ENCODE measurements at places on chromosomes 3 and 15.

DNA sequence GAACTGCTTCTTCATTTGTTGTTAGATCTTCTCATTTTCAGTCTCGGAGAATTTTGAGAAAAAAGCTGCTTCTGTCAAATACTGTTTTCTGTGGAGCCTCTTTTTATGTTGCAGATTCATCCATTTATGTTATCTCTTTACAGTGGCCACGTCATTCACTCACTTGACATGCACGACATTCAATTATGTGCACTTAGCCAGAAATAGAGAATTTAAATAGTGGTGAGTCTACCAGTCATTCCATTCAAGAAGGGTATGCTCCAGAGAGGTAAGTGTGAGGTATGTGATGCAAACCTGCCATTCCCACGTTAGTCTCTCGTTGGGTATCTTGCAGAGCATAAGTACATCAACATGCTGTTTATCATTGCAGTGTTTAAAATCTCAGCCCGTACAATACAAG, 9.8 kb downstream of the ARPP19 start:
- peaks cover 18% of the 10 kb centered on the region for H3K36me3 ChIP-seq
- H3K27ac ChIP-seq: peak overlapping the region; percentile 5
- H3K4me1 ChIP-seq: peaks cover 15% of the 10 kb centered on the region
- H3K4me3 ChIP-seq: no peak overlapping the region

- H3K36me3 ChIP-seq: no peaks in the 10 kb centered on the region
- no peak for DNase-seq
- peaks cover 23% of the 10 kb centered on the region for H3K4me1 ChIP-seq
- no peak overlapping the region for H3K27ac ChIP-seq
These were observed 182.5 kb downstream of the FOXP1 start for GRCh38 chr3:71400986-71401451.

- H3K4me1 ChIP-seq: peaks cover 21% of the 10 kb centered on the region
- H3K4me3 ChIP-seq: no peak overlapping the region
- H3K27me3 ChIP-seq: no peaks in the 10 kb centered on the region
These were observed 10.7 kb upstream of the MAPK6 start for GRCh38 chr15:52008359-52008697.

- no peak for DNase-seq
- no peak overlapping the region for H3K27ac ChIP-seq
- H3K27me3 ChIP-seq: no peaks in the 10 kb centered on the region
- H3K36me3 ChIP-seq: no peaks in the 10 kb centered on the region
- no peaks in the 10 kb centered on the region for H3K4me1 ChIP-seq
These were observed 20.1 kb upstream of the AMOTL2 start for GRCh38 chr3:134394380-134394779.

DNA sequence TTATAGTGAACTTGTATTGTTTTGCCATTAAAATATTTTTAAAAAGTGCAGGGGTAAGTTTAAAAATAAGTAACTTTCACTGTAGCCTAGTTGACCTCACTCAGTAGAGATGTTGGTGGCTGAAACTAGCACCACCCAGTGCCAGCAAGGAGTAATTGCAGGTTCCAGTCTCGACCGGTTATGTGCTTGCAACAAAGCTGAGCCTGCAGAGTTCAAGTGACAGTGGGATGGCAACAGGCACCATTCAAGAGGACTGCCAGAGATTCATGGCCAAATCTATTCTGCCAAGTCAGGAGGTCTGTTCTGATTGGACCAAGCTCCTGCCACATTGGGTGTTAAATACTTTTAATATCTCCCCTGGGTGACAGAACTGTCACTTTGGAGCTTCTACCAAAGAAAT, 2.7 kb downstream of the ADAMTS7 start:
- H3K36me3 ChIP-seq: no peaks in the 10 kb centered on the region
- peaks cover 20% of the 10 kb centered on the region for H3K4me1 ChIP-seq
- no peak overlapping the region for H3K4me3 ChIP-seq
- no peak overlapping the region for H3K27ac ChIP-seq
- peaks cover 35% of the 10 kb centered on the region for H3K27me3 ChIP-seq
- peak; percentile 24 for DNase-seq

DNA sequence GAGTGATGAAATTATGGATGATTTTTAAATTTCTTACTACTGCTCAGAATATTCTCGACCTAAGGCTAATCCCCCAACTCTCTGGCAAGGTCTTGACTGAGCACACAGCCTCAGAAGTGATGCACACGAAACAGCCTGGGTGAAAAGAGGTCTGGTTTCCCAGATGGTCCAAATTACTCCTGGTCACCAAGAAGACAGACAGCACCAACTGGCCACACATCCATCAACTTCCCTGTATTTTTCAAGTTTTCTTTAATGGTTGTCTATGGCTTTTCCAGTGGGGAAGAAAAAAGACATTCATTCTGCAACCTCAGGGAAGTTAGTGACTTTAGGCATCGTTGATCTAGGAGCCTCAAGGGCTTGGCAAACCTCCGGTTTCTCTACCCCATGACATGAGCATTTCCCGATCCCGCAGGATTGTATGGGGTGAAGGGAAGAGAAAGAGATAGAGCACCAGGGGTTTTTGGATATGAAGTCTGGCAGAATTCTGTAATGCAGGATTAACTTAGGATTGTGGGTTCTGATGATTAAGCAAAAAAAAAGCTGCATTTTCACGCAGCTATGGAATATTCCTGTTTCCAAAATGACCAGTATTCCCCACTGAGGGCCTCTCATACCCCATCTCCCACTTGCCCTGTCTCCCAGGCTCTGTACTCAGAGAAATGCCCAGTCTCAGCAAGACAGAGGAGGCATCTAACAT, 62.2 kb downstream of the UMPS start:
- no peaks in the 10 kb centered on the region for H3K36me3 ChIP-seq
- no peak overlapping the region for H3K27ac ChIP-seq
- H3K27me3 ChIP-seq: no peaks in the 10 kb centered on the region
- peaks cover 7% of the 10 kb centered on the region for H3K4me1 ChIP-seq

GRCh38 chr3:110493438-110494092, 578.1 kb upstream of the NECTIN3 start:
- H3K27ac ChIP-seq: no peak overlapping the region
- H3K36me3 ChIP-seq: no peaks in the 10 kb centered on the region
- DNase-seq: no peak
- no peaks in the 10 kb centered on the region for H3K27me3 ChIP-seq
- no peak overlapping the region for H3K4me3 ChIP-seq

GRCh38 chr3:46617941-46618340, 5.6 kb downstream of the FAM240A start:
- no peak overlapping the region for H3K4me3 ChIP-seq
- H3K36me3 ChIP-seq: no peaks in the 10 kb centered on the region
- no peak overlapping the region for H3K27ac ChIP-seq
- no peak for DNase-seq

- no peaks in the 10 kb centered on the region for H3K27me3 ChIP-seq
- H3K27ac ChIP-seq: no peak overlapping the region
- no peaks in the 10 kb centered on the region for H3K36me3 ChIP-seq
- DNase-seq: no peak
- H3K4me1 ChIP-seq: no peaks in the 10 kb centered on the region
- H3K4me3 ChIP-seq: no peak overlapping the region
These were observed 52.6 kb upstream of the VILL start for GRCh38 chr3:37938011-37938410.
